GM12891 (cell line): ENCODE measurements at places on chromosomes 12 and 14.
A peak's percentile ranks its signal among the peaks of the same experiment; 100 is the strongest.

DNA sequence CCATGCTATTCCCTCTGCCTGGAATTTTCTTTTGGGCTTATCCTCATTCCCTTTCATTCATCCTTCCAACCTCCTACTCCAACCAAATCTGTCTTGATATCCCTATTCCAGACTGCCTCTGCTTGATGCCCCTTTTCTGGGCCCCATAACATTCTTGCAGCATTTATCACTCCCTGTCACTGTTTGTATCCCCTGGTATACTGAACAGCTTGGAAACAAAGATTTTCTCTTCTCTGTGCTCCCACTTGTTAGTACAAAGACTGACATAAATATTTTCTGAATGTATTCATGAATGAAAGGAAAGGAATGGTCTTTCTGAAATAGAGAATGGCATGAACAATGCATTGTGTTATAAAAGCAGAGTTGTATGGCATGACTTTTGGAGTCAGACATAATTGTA is 7.5 kb downstream of the IRAK4 start:
- DNase-seq: no peak

GRCh38 chr12:19972325-19973288 is 395.7 kb upstream of the PDE3A start:
- no peak for DNase-seq

GRCh38 chr14:65731933-65732506 is 319.5 kb downstream of the FUT8 start:
- peak; percentile 15 for DNase-seq

- DNase-seq: no peak
Measured at GRCh38 chr12:9864913-9865675, 4.1 kb downstream of the CLEC2B start.

DNA sequence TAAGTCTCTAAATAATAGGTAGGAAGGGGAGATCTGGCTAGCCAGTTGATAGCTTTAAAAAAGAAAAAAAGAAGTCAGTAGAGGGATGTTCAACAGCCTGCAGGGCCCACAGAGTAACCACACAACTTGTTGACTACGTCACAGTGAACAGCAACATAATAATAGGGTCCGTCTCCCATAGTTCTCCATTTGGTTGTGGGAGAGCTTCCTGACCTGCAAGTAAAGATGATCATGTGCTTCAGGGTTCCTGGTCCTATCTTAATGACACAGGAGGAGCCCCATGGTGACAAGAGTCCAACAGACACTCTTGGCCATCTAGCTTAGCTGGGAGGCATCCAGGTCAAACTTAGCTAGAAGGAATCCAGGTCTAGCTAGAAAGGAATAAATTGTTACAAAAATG is 36.2 kb downstream of the FGD6 start:
- no peak for DNase-seq

DNA sequence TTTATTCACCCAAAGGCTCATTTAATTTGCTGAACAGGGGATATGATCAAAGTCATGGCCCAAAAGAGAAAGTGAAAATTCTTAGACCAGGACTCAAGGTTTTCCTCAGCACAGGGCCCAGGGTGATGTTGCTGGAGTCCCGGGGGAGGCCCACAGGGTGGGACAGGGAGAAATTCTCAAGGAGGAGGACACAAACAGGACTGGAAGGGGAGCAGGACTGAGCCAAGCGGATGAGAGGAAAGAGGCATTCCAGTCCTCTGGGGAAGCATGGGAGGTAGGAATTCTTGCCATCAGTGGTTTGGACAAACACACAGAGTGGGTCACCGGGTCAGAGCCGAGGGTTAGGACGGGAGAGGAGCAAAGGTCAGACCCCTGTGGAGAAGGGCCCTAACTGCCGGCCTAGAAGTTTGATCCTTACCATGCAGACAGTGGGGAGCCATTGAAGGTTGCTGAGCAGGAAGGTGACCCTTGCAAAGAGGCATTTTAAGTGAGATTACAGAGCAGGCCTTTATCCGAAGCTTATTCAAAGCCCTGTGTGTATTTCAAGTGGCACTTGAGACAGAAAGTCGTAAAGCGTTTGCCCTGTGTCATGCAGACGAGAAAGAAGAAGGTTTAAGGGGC is 68.4 kb upstream of the PTGR2 start:
- DNase-seq: no peak
